ENCODE measurements at places on chromosomes 12 and 14. TPM values are rescaled to one million over a fixed set of nuclear protein-coding genes. Genes with fewer than 3 reads are reported as not detected.

- peak; percentile 40 for DNase-seq
These were observed 212.2 kb downstream of the KIF26A start for GRCh38 chr14:104350463-104351185.

DNA sequence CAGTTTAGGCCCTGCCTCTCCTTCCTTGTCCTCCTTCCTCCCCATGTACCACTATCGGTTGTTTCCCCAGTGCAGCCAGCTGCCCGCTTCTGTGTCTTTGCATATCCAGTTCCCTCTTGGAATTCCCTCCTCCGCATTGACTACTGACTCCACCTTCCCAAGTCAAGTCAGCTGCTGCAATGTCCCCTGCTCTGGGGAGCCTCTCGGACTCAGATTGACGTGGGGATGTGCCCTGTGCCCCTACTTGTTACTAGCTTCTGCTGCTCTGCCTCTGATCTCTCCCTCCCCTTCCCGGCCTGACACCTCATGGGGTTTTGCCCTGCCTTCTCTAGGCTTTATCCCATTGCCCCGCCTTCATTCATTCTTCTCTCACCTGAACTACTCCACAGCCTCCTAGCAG lies 2.1 kb upstream of the CD9 start:
- DNase-seq: no peak

- no peak for DNase-seq
These were observed 103.5 kb upstream of the FRMD6 start for GRCh38 chr14:51548187-51548586.

- no peak for DNase-seq
These were observed at the start of gene NKX2-1 for GRCh38 chr14:36519431-36520321. Gene NKX2-1 (minus strand): TSS chr14:36520232. CDS start chr14:36520129, 103 bp downstream.

Gene GNG2
- total RNA-seq: 10.3 TPM

- no peak for DNase-seq
These were observed 264.6 kb upstream of the DAAM1 start for GRCh38 chr14:58923751-58924405.

DNA sequence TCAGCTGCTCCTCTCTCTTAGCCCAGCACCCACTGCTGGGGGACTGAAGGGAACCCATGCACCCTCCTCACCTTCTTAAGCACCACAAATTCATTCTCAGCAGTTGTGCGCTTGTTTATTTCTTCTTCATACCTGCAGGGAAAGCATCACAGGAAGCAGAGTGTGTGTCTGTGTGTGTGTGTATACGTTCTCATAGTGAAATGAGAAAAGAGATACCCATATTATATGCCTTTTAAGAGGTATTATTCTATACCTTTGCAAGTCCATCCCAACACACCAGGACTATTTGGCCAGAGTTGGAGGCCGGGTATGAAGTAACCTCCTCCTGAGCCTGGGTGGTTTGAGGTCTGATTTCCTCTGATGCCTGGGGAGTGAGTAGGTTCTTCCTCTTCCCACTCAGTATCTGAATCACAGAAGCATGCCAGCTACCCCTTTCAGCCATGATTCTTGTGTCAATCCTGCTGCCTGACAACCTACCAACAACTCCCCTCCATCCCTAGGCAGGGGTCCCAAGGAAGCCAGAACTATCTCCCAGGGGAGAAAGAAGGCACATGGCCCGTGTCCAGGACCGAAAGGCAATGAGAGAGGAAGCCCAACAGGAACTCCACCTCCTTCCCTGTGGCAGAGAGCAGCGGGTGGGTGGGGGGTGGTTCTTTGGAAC lies 3.0 kb downstream of the KRT73 start:
- no peak for DNase-seq

DNA sequence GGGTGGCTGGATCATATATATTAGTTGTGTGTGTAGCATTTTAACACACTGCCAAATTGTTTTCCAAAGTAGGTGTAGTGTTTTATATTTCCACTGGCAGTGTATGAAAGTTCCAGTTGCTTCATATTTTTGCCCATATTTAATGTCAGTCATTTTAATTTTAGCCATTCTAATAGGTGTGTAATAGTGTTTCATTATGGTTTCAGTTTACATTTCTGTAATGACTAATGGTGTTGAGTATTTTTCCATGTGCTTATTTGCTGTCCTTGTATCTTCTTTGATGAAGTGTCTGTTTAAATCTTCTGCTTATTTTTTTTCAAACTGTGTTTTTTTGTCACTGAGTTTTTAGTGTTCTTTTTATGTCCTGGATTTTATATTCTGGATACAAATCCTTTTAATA lies 8.7 kb downstream of the TBC1D15 start:
- no peak for DNase-seq

DNA sequence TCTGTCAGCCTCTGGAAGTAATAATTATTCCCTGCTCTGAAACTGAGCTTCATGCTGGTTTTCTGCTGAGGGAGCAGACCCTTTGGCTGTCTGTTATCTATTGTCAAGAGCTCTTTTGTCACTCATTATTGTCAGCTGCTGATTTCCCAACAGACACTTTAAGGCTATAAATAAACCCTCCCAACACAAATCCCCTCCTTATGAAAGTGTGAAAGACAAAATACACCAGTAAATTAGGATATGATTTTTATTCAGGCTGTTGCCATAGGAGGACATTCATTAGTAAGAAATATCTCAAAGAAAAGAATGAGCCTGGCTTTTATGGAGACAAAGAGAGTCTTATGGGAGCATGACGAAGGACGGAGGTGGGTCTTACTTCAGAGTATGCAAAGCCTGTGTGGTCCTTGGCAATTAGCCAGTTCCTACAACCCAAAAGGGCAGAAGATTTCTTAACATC lies 180.8 kb downstream of the CRADD start:
- no peak for DNase-seq

DNA sequence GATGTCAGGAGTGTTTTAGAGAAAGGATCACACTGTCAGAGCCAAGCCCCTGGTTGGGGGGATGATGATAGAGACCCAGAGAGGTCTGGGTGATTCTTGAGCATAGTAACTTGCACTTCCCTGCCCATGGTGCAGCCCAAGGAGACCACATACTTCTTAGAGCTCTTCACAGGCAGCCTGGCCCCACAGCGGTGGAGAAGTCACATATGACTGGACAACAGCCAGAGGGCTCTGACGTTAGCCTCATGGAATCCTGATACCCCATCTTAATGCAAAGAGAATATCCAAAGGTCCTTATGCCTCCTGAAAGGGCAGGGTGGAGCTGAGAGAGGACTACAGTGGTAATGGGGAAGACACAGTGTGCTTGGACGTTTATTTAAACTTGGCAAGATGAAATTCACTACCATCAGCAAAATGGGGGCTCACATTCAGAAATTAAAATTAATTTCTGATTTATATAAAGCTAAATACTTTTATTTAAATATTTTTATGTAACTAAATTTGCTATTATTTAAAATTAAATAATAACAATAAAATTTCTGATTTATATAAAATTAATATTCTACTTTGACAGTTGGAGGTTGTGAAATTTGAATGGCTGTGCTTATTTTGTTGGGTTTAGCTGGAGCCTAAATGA lies 131.3 kb downstream of the KTN1 start:
- DNase-seq: no peak

- DNase-seq: no peak
These were observed 77.8 kb downstream of the NDUFA12 start for GRCh38 chr12:94925729-94926128.

DNA sequence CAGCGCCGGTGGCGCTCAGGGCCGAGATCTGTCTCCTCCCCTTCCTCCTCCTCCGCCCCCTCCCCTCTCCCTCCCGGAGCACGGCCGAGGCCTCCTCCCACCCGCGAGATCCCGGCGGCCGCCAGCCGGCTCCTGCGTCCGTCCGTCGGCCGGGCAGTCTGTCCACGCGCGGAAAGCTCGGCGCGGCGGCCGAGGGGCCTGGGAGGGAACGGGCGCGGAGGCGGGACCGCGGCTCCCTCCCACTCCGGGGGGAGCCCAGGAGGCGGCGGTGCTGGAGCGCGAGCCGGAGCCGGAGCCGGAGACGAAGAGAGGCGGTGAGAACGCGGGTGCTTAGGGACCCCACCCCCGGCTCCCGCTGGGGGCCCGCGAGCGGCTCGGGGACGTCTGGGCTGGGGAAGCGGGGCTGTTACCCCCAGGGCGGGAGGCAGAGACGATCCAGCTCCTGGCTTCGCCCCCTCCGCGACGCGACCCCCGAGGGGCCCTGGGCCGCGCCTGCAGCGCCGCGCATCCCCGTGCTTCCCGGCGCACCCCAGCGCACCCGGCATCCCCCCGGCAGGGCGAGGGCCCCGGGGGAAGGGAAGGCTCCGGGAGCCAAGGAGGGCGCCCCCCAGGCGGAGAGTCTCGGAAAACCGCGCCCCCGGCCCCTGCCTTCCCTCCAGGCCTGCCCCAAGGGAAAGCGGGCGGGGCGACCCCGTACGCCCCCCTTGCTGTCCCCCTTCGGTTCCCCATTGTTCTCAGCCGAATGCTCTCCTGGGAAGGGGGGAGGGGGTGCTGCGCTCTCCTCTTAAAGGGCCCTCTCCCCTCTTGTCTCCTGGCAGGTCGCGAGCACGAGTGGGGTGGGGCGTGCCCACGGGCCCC lies at the start of gene DTX1:
DTX1 (plus strand) TSS at position 100 of the 858 bp plus-strand sequence. CDS start 1,463 bp downstream, outside the sequence.
- DNase-seq: peak; percentile 61

- DNase-seq: peak; percentile 61
These were observed 594 bp downstream of the ARHGDIB start for GRCh38 chr12:14960548-14961465.

Gene GARIN6
- total RNA-seq: not detected

GRCh38 chr14:35088514-35088913 lies 33.3 kb downstream of the PPP2R3C start:
- no peak for DNase-seq

DNA sequence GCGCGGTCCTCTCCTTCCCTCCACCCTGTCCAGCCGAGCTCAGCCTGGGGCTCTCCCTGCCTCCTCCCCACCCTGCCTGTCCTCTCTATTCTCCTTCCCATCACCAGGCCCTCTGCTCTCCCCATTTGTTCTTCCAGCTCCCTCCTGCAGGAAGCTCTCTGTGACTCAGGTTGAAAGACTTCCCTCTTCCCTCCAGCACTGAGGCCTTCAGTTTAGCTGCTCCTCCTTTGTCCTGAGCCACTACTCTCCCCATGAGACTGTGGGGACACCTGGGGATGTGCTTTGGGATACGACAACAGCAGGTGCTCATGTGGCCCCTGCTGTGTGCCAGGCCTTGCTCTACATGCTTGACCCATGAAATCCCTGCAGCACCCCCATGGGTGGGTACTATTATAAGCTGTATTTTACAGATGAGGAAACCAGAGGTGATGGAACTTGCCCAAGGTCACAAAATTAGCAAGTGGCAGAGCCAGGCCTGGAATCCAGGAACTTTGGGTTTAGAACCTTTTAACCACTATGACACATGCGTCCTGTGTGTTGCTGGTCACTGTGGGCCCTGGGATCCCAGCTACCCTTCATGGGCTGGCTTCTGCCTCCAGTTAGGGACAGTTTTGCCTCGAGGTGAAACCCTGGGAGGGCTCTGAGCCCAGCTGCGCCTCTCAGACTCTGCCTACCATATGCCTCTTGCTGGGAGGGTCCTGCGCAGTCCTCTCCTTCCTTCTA lies 5.5 kb downstream of the KRT80 start:
- no peak for DNase-seq

GRCh38 chr12:131318045-131318685 lies 364.5 kb downstream of the ADGRD1 start:
- no peak for DNase-seq

Gene CISTR
- 0.83 TPM for total RNA-seq

- peak; percentile 86 for DNase-seq
These were observed 17.7 kb upstream of the PGF start for GRCh38 chr14:74973003-74973653.

Gene FGD4
- 17.3 TPM for total RNA-seq

GRCh38 chr12:87678453-87678852 lies 350.7 kb downstream of the C12orf50 start:
- DNase-seq: no peak

DNA sequence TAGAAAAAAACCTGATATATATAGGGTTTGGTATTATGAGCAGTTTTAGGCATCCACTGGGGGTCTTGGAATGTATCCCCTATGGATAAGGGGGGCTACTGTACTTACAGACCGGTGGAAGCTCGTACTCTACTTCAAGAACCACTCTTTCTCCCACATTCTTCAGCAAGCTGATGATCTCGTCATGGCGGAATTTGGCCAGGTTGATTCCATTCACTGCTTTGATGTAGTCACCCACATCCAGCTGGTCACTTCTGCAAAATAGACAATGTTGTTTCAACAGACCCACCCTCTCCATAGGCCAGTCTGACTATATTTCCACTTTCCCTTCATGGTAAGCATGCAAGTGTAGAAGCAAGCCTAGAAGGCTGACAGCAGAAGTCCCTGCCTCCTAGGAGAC lies 139.9 kb downstream of the GRIP1 start:
- no peak for DNase-seq

DNA sequence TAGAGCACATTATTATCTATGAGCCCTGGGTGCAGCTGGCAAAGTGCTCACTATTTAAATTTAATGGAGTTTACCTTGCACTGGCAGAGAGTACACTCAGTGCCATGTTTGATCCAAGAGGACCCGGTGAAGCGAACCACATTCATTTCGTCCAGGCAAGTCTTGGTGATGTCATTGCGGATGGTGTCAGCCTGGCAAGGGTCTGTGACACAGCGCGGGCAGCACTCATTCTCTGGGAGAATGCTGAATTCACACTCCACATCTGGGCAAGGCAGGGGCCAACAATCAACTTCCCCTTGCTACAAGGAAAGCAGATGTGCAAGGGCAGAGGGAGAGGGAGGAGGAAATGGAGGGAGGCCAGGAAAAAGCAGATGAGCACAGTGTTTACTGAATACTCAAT lies 356.2 kb downstream of the NELL2 start:
- no peak for DNase-seq

GRCh38 chr12:71125515-71125914 lies 32.3 kb downstream of the TSPAN8 start:
- DNase-seq: no peak

GRCh38 chr14:61647704-61648103 lies 47.6 kb upstream of the HIF1A start:
- DNase-seq: no peak

GRCh38 chr12:57210926-57211692 lies 5.5 kb upstream of the NXPH4 start:
- DNase-seq: no peak

DNA sequence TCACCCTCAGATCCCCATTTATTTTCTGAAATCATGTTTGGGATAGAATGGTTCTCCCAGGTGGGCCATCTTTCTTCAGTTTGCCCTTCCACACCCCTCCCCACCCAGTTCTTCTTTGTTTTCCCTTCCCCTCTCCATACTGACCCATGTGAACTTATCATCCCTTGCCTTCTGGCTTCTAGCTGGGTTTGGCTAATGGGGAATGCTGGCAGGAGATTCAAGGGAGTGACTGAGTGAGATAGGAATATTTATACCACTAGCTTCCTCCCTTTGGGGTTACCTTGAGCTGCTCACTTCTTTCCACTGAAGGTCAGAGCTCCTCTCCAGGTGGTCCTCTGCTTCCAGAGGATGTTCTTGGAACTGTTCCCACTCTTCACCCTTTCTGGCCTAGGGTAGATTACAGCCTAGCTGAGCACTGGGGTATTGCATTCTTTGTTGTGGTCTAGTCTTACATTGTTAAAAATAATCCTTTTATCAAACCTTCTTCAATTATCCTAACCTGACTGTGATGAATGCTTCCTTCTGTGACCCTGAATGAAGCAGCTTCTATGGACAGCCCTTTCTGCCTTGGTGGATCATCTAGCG lies 88.3 kb upstream of the ATP2B1 start:
- no peak for DNase-seq

- DNase-seq: no peak
These were observed 48.8 kb downstream of the NINJ2 start for GRCh38 chr12:614411-614970.

Measured in Right ventricle myocardium superior (tissue), 1 donor.